ENCODE measurements at places on chromosomes 4 and X.

- DNase-seq = no peak
Observed at GRCh38 chr4:30950737-30951136, 230.6 kb downstream of the PCDH7 start.

DNA sequence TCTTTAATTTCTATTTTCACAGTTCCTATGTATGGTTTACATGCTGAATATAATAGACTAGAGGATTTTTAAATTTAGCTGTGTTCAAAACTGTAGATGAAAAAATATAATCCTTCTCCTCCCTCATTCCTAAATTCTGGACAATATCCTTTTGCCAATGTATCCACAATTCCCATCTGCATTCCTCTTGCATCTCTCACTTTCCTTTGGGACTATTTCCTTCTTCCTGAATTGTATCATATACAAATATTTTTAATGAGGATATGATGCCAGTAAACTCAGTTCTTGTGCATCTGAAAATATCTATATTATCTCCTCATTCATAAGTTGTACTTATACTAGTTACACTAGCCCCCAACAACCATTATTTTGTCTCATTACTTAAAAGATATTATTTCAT lies 46.7 kb downstream of the DDX60L start:
- DNase-seq = no peak

DNA sequence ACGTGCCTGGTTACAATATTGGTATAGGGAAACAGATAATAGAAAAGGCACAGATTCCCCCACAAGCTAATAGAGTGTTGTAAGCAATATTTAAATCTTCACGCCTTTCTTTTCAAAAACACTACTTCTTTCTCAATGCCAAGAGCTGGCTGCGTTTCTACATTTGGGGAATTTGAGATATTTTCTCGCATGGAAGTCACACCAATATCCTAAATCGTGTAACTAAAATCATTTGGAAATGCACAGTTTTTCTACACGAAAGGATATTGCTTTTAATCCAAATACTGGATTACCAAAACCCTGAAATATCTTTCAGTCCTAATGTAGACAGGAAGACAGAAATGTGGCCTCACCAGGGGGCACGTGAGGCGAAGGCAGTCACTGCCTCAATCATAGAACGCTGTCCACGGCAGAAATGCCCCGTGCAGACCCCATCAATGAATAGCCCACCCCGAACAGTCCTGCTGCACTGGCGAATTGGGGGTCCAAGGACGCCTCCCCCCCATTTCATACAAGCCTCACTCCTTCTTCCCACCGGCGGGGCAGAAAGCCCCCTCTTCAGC lies 106.6 kb downstream of the NSUN7 start:
- no peak for DNase-seq

DNA sequence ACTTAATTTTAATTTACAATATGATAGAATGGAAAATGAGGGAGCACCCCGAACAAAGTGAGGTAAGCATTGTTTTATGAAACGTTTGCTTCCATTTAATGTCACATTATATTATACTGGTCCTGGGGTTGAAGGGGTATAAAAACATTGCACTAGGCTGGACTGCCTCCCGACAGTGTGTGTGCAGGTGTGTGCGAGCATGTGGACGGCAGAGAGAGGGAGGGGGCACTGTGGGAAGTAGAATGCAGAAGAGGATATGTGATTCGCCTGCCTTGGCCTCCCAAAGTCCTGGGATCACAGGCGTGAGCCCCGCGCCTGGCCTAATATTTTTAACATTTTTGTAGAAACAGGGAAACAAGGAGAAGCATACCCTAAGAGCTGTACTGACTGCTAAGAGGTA lies 36.0 kb downstream of the IRF2 start:
- no peak for DNase-seq

DNA sequence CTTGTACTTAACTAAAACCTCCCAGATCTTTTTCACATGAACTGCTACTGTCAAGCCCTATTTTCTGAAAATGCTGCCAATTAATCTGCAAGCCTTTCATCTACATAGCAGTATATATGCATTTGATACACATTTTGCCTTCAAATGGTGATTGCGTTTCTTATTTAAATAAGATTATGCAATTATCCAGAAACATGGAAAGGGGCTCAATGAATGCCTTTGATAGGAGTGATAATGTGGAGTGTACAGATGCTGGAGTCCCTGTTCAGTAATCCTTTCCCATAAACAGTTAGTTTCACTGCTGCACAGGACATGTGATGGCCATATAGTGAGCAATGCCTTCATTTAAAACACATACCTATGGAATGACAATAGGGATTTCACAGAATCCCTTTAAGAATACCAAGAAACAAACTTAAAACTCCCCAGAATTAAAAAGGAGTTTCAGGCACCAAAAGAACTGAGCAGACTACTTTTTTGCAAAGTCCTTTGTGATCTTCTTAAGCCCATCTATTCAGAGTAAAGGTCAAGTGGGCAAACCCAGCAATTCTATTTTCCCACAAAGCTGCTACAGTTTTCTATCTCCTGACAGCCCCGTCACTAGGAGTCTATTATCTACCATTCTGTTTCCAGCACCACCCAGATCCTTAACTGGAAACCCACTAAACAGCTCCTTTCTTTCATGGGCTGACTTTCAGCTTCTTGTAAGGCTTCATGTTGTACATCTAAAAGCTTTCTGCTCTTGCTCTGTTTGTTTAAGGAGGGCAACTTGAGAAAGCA lies 120.3 kb downstream of the UNC5C start:
- DNase-seq = no peak

- DNase-seq = no peak
Observed at GRCh38 chr4:40182954-40183353, 13.9 kb upstream of the RHOH start.

GRCh38 chrX:15167826-15168225 lies 102.1 kb downstream of the ASB9 start:
- DNase-seq = no peak

GRCh38 chr4:63492515-63492914 lies 916.7 kb downstream of the TECRL start:
- DNase-seq = peak; percentile 6

DNA sequence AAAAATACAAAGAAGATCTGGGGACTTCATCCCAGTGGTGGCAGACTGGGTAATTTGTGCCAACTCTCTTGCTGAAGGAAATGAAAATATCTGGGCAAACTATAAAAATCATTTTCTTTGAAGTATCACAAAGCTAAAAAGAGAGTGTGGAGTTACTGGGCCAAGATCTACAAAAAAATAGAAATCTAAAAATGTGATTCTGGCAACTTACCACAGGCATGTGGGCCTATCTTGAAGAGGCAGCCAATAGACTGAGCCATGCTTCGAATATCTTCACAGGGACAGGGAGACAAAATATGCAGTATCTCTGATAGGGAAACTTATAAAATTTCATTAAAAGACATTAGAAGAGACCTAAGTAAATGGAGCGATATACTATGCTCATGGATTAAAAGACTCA lies 168.8 kb downstream of the RCHY1 start:
- DNase-seq = no peak

- no peak for DNase-seq
Observed at GRCh38 chr4:74054483-74055047, 16.1 kb upstream of the CXCL3 start.

DNA sequence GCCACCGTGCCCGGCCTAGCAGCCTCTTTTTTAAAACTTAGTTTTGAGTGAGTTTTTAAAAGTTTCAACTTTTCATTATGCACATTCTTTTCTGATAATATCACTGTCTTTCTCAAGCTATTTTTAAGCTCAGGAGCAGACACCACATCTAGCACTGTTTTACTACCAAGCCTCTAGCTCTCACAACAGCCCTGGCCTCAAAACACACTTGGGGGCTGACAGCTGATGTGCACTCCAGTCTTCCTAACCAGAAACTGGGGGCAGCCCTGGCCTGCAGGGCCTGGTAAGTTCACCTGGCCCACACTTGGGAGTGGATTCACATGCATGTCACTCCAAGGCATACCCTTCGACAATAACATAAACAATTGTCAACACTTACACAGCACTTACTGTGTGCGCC lies 34.0 kb downstream of the CENPU start:
- DNase-seq = no peak

DNA sequence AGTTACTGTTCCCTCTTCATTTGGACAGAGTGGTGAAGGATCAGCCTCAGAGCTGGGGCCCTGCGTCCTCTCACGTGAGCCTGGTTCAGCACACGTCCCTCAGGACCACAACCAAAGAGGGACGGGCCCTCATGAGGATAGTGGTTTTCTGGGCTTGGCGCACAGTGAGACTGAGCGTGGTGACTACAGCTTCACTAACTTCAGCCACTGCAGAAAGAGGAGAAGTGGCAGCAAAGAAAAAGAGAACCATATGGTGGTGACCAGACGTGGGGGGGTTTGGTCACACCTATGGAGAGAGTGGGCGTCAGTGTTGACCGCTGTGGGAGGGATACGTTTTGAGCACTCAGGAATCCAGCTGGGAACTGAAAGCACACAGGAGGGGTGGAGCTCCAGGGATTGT lies 21.8 kb upstream of the TNIP3 start:
- DNase-seq = no peak

GRCh38 chr4:156217236-156217635 lies 263.6 kb upstream of the CTSO start:
- DNase-seq = no peak
